Tongue (tissue), 3 donors: ENCODE measurements at places on chromosomes 16 and 17. TPM values are rescaled to one million over a fixed set of nuclear protein-coding genes. Genes with fewer than 3 reads are reported as not detected.

GRCh38 chr17:80566054-80566400, 21.4 kb downstream of the RPTOR start:
- DNase-seq = no peak

DNA sequence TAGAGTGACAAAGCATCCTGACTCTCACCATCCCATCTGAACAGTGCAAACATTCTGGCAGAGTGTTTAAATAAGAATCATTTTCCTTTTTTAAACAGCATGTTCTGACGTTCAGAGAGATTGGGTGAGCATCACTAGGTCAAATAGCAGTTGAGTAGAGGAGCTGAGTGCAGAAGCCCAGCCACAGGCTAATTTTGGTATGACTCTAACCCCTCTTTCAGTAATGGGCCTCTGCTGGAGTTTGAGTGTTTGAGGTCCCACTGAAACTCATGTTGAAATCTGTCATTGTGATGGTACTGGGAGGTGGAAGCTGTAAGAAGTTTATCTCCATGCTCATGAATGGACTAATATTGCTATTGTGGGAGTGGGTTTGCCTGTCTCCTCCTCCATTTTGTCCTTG, 194.4 kb downstream of the SALL1 start:
- DNase-seq = no peak

GRCh38 chr16:83903751-83904150, 4.8 kb downstream of the MLYCD start:
- peak; percentile 95 for DNase-seq

- DNase-seq = no peak
Measured at GRCh38 chr16:89033304-89033703, 56.3 kb upstream of the CBFA2T3 start.

GRCh38 chr17:77890771-77891170, 67.7 kb upstream of the TNRC6C start:
- DNase-seq = no peak

DNA sequence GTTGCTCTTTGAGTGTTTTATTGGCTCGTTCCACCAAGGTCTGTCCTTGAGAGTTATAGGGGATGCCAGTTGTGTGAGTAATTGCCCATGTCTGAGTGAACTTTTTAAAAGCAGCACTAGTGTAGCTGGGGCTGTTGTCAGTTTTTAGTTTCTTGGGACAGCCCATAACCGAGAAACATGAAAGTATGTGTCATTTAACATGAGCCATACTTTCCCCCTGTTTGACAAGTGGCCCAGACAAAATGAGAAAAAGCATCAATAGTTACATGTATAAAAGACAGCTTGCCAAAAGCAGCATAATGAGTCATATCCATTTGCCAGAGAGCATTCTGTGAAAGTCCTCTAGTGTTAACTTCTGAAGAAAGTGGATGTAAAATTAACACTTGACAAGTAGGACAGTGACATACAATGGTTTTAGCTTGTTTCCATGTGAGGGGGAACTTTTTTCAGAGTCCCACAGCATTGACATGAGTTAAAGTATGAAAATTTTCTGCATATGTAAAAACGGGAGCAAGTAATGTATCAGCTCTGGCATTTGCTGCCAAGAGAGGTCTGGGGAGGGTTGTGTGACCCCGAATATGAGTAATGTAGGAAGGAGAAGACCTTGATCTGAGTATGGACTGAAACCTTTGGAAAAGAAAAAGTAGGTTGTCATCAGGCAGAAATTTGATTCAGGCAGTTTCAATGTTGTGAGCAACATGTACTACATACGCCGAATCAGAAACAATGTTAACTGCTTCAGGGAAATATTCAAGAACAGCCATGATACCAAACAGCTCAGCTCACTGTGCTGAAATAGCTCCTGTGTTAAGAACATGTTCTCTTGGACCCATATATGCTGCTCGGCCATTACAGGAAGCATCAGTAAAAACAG, 56.8 kb upstream of the ARL4D start:
- DNase-seq = peak; percentile 53

DNA sequence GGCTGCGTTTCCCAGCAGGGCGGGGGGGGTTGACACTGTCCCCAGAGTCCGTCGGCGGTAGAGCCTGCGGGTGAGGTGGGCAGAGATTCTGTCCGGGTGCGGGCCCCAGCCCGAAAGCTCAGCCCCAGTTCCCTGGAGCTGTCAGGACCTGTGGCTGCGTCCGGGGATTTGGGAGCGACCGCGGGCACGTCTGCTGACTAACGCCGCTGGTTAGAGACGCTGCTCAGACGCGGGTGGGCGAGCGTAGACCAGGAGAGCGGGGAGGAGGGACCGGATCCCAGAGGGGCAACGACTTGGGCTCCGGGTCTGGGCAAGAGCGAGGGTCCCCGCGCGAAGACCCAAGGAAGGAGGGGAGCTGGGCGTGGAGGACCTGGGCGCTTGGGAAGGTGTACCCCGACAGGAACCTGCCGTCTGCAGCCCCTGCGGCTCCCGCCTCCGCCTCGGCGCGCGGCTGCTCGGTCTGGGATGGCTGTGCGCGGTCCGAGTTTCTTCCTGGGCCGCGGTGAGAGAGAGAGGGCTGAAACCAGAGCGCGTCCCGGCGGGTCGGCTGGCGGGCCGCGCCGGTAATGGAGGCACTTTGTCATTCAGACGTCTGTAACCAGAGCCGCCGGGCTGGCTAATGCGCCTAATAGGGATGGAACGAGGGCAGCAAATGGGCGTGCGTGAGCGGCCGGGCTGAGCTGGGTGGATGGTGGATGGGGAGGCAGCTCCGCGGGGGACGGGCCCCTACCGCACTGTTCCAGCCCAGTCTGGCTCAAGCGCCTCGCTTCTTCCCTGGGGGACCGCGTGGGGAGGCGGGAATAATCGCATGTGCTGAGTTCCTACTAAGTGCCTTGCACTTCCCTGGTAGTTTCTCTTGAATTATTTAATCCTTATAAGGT, 2.3 kb downstream of the NGFR start:
- peak; percentile 83 for DNase-seq

DNA sequence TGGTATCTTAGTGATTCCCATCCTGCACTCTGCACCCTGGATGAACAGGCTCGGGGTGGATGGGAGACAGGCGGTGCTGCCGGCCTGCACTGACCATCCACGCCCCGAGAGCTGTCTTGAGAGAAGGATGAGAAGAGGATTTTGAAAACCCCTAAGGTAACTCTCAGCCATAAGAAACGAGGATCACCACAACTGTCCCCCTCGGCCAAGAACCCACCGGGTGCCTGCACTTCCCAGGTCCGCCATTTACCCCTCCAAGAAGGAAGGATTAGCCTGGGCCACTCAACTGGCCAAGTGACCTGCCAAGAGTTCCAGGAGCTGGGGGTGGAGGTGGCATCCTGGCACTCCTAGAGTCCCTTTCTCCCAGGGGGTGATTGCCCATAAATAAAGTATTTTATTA, 302.4 kb upstream of the TNRC6C start:
- no peak for DNase-seq

- peak; percentile 80 for DNase-seq
Measured at GRCh38 chr16:4288148-4288921, 15.5 kb upstream of the TFAP4 start.

- no peak for DNase-seq
Measured at GRCh38 chr16:89099905-89100304, 6.3 kb downstream of the ACSF3 start.

DNA sequence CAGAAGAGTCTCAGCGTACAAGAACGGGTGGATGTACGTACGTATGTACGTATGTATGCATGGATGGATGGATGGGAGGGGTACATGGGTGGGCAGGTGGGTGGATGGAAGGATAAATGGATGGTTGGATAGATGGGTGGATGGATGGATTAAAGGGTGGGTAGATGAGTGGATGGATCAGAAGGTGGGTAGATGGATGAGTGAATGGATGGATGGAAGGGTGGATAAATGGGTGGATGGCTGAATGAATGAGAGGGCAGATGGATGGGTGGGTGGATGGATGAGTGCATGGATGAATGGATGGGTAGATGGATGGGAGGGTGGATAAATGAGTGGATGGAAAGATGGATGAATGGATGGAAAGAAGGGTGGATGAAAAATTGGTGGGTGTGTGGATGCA, 45.6 kb downstream of the ENGASE start:
- DNase-seq = no peak

DNA sequence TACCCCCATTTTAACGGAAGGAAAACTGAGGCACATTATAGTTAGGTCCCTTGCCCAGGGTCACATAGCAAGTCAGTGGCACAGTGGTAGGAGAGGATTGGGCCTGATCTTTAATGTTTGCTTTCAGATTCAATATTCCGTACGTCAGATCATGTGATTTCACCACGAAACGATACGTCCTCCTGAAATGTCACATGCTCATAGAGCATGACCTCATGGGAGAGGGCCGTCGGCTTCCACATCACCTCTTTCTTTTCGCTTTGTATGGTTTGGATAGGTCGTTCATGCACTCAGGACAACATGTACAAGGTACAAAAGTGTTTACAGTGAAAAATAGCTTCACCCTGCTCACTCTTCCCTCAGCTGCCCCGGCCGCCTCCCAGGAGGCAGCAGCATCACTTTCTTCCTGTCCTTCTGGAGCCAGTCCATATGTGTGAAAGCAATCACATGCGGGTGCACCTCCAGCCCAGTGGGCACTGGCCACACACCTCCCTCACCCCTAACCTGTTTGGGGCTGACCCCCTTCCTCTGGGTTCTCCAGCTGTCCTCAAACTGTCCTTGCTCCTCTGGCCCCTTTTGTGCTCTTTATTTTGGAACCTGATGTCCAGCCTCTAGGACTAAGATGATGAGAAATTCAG, 199.9 kb downstream of the FOXL1 start:
- DNase-seq = no peak

DNA sequence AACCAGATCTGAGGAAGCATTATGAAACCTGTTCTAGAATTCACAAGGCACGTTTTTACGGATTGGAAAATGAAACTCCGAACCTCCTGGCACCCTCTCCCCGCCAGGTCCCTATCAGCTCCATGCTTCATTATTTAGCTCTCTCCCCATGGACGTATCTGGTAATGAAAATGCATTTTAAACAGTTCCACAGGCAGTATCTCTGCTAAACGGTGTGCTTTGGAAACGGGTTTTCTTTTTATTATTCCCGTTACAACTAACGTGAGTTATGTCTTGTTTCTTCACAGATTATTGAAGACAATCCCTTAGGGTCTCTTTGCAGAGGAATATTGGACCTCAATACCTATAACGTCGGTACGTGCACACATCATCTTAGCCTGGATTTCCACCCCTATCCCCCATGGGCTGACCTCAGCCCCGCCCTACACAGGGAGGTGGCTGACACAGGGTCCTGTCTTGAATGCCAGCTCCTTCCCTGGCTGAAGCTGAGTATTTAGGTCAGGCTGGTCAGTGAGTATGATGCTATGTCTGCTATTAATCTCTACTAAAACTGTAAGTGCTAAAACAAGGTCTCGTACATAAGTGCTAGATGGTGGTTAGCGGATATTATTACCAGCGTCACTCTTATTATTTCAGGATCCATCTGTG, 82.9 kb downstream of the SDR42E1 start:
- no peak for DNase-seq

DNA sequence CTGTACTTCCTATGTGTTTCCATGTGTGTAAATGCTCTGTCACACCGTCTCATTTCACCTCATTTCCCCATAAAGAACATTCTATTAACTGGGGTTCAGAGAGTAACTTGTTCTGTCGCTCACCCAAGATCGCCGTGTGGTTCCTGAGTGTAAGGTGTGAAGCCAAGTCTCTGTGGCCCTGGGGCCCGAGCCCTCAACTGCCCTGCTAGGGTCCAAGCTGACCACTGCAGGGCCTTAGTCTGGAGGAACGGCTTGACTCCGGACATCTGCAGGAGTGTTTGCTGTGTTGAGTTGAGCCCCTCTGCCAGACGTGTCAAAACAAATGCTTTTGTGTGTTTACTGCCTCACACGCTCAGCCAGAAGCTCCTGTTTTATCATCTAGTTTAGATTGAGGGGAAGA, 244.1 kb downstream of the CCDC182 start:
- no peak for DNase-seq

GRCh38 chr16:47371271-47372014, 89.4 kb downstream of the ITFG1 start:
- no peak for DNase-seq

DNA sequence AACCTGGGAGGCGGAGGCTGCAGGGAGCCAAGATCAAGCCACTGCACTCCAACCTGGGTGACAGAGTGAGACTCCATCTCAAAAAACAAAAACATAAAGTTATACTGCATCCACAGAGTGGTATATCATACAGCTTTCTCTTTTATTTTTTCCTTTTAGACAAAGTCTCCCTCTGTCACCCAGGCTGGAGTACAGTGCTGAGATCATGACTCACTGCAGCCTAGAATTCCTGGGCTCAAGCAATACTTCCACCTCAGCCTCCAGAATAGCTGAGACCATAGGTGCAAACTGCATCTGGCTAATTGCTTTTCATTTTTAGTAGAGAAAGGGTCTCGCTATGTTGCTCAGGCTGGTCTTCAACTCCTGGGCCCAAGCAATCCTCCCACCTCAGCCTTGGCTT, 10.0 kb upstream of the COPRS start:
- no peak for DNase-seq

DNA sequence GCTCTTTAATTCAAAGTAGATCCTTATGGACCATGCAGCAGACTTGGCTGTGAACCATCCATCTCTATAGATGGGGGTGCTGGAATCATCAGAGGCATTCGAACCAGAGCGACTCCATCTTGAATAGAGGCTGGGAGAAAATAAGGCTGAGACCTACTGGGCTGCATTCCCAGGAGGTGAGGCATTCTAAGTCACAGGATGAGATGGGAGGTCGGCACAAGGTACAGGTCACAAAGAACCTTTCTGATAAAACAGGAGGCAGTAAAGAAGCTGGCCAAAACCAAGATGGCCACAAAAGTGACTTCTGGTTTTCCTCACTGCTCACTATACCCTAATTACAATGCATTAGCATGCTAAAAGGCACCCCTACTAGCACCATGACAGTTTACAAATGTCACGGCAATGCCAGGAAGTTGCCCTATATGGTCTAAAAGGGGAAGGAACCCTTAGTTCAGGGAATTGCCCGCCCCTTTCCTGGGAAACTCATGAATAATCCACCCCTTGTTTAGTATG, 89.2 kb upstream of the BRD7 start:
- no peak for DNase-seq

- DNase-seq = no peak
Measured at GRCh38 chr16:14462811-14463210, 167.2 kb downstream of the PARN start.

GRCh38 chr17:27384726-27385125, 71.5 kb upstream of the KSR1 start:
- DNase-seq = peak; percentile 48

DNA sequence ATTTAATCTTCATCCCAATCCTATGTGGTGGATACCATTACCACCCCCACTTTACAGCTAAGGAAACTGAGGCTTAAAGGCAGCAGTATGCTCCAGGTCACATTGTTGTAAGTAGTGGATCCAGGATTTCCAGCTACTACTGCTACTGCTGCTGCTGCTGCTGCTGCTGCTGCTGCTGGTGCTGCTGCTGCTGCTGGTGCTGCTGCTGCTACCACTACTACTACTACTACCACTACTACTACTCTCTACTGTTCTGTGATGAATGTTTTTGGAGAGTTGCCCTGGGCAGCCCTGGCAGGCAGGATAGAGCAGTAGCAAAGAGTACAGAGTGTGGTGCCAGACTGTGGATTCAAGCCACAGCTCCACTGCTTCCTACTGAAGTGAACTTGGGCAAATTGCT, 49.3 kb upstream of the SLC12A3 start:
- DNase-seq = no peak

The PRR35 gene
- not detected for total RNA-seq

The GNAO1 gene
- total RNA-seq = 3.9 TPM

The ANKRD40CL gene
- not detected for total RNA-seq

The ADCY7 gene
- total RNA-seq = 31.0 TPM

The SALL1 gene
- 0.21 TPM for total RNA-seq

The GNGT2 gene
- 0.92 TPM for total RNA-seq

The SSTR5 gene
- total RNA-seq = 0.72 TPM

The PRDM7 gene
- total RNA-seq = not detected

The MYCBPAP gene
- 0.21 TPM for total RNA-seq
